ENCODE measurements at places on chromosomes 1 and 21.

GRCh38 chr1:27940297-27940696, 5.5 kb downstream of the SMPDL3B start:
- no peak for DNase-seq

- no peak for DNase-seq
These were observed 238.3 kb upstream of the C1orf87 start for GRCh38 chr1:60311838-60312237.

GRCh38 chr1:46487818-46488218, 1.8 kb upstream of the DMBX1 start:
- DNase-seq, result no peak

DNA sequence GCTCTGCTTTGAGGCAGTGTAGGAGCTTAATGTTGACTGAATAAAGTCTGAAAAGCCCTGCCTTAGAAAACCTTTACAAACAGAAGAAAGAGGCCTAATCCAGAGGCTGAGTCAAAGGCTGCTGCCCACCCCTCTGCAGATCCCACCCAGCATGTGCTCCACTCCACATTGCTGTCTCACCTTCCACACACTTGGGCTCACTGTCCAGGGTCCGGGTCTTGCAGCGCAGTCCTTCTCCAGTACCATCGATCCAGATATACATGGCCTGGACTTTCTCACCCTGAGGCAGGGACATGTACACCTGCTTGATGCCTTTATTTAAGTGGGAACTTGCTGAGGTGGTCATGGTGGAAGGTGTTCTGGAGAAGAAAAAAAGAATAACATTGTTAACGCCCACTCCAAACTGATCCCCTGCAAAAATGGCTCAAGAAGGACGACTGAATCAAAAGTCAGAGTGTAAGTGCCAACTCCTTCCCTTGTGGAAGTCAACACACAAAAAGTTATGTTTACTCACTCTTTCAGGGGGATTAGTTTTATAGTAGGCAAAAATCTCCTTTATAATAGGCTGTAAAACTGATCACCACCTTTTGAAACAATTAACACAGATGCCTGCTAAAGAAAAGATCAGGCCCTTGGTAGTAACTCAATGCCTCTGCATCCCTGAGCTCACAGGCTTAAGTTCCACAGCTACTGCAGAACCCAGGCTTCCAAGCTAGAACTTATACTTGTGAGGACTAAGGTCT, 3.0 kb downstream of the GLUL start:
- no peak for DNase-seq

GRCh38 chr1:163072658-163073057, 3.5 kb downstream of the RGS4 start:
- no peak for DNase-seq

DNA sequence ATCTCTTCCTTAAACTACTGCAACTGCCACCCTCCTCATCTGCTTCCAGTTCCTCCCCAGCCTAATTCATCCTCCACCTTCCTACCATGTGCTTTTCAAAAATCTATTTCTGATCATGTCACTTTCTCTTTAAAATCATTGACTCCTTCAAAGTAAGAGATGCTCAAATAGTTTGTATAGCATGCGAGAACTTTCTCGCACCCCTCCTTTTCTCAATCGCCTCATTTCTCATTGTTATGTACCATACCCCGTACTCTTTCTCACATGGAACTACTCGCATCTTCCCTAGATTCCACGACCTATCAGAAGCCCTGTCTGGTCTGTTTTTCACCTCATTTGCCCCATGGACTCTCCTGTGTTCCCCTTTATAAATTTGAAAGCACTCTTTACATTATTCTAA, 238.2 kb downstream of the NRIP1 start:
- no peak for DNase-seq

DNA sequence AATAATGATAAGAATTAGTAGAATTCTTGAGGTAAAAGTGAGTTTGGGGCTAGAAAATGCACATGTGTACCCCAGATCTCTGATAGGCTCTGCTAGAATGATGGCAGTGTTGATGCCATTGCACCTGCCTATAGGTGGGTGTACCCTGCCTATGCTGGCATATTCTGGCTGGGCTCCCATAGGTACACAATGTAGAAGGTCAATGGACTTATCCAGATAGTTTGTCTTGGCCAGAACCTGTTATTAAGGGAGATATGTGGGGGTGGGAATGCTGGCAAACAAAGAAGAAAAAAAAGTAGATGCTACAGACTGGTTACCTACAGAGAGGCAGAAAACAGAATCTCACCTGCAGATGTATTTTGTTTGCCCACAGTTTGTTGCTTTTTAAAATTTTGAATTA, 14.1 kb upstream of the KLHDC8A start:
- DNase-seq, result no peak

GRCh38 chr21:25416669-25417068, 190.6 kb downstream of the MRPL39 start:
- no peak for DNase-seq

DNA sequence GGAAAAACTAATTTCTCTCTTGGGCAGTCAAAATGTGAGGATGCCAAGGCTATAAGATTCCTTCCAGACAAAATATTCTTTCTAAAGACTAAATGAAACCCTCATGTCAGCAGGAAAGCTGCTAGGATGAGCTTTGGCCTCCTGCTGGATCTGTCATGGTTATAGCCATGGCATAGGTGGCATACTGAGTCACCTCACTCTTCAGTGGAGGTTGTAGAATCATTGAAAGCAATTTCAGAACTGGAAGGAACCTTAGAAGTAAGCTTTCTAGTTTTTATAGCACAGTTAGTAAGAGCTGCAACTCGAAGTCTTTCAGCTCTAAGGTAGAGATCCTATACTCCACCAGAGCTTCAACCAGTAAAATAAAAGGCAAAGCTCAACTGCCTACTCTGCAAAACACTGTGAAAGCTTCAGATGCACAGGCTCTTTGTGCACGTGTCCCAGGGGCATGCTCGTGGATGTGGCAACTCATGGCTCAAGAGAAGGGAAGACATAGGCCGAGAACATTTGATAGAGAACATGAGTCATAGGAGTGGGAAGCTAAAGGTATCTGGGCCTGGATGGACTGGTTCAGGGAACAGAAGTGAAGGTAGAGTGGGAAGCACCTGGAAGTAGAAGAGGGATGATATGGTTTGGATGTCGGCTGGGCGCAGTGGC, 5.8 kb downstream of the AVPR1B start:
- DNase-seq, result no peak

DNA sequence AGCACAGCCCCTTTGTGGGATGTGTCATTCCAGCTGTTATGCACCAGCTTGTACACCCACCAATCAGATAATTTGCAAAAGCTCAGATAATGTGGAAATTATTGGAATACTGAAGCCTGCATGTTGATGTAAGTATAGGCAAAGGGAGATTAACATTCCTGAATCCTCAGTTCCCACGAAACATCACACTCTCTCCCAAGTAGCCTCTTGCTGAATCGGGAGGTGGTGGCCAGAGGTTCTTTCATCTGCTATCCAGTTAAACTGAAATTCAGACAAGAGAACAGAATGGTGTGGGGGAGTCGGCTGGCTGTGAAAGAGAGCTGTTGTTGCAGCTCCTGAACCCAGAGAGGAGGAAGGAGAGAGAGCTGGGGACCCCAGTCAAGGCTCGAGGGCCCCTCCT, 170.9 kb downstream of the ZBTB18 start:
- no peak for DNase-seq

DNA sequence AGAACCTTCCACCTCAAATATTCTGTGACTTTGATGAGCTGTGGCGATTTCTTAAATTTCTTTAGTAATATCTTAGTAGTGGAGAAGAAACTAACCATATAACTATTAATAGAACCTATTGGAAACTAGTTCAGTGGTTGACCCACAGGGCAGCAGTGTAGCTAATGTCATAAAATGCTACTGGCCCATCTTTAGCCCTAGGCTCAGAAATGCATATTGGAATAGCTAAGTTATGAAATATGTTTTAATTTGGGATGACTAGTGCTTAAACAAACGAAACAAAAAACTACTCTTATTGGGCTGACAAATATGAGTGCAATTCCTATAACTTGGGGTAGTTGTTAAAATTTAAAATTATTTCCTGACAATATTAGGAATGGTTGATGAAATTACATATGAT, 20.2 kb downstream of the MACO1 start:
- DNase-seq, result no peak

- DNase-seq, result no peak
These were observed 28.9 kb upstream of the ABCD3 start for GRCh38 chr1:94389298-94389697.

- no peak for DNase-seq
These were observed 37.5 kb upstream of the WLS start for GRCh38 chr1:68269637-68270430.

DNA sequence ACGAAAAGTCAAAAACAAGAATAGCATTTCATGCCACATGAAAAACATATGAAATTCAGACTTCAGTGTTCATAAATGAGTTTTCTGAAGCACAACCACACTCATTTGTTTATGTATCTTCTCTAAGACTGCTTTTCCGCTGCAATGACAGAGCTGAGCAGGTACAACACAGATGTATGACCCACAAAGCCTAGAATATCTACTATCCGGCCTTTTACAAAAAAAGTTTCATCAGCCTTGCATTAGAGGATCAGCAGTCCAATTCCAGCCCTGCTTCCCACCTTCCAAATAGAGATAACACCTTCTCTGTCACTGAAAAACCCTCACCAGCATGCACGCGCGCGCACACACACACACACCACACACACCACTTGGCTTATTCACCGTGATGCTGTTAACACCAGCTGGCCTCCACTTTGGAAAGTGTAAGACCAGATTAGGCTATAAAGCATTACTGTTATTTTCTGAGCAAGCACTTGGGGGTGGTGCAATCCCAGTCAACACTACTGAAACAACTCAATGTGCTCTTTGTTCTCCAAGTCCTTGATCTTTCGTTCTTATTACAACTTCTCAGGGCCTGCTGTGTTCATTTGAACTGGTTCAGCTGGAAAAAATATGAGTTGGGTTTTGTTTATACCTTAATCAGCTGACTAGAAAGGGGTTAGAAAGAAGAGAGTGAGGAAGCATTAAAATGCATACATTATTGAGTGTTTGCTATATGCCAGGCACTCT, 90.0 kb downstream of the GLUL start:
- DNase-seq, result no peak

- DNase-seq, result no peak
These were observed 19.5 kb downstream of the TGFBR3 start for GRCh38 chr1:91866425-91866824.

GRCh38 chr1:27416387-27417111, 24.1 kb downstream of the GPR3 start:
- no peak for DNase-seq

GRCh38 chr1:45531873-45532272, 10.2 kb upstream of the PRDX1 start:
- no peak for DNase-seq
